Skeletal muscle cell (primary cell): ENCODE measurements at places on chromosomes 5 and 9.
A peak's percentile ranks its signal among the peaks of the same experiment; 100 is the strongest.

- DNase-seq: no peak
These were observed 69.4 kb downstream of the TMC1 start for GRCh38 chr9:72590824-72591223.

DNA sequence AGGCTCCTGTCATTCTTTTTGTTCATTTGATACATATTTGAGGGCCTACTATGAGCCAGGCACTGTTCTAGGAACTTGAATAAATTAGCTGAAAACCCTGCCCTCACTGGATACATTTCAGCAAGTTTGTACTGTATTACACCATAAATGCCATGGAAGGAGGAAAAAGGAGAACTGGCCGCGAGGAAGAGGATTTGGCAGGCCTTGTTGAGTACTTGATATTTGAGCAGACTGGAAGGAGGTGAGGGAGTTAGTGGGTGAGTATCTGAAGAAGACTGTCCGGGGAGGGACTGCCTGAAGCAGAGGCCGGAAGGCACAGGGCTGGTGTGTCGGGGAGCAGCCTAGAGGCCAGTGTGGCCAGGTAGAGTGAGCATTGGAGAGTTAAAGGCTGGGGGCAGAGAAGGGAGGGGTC is 4.5 kb downstream of the SNX30 start:
- DNase-seq: no peak

- DNase-seq: no peak
These were observed 10.6 kb upstream of the PPP2R2B start for GRCh38 chr5:146889169-146889568.

GRCh38 chr5:87777877-87778276 is 365.1 kb upstream of the CCNH start:
- DNase-seq: no peak

- no peak for DNase-seq
These were observed 480 bp upstream of the PRDM12 start for GRCh38 chr9:130663977-130664250.

DNA sequence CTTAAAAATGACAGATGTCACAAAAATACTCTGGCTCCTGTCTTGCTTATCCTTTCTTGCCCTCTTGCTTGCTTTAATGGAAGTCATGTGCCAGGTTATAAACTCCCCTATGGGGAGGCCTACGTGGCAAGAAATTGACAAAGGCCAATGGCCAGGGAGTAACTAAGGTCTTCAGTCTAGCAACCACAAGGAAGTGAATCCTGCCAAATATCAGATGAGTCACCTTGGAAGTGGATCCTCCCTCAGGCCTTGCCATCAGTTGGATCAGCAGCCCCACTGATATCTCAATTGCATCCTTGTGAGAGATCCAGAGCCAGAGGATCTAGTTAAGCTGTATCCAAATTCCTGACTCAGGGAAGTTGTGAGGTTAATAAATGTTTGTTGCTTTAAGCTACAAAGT is 82.8 kb downstream of the CAAP1 start:
- peak; percentile 39 for DNase-seq

DNA sequence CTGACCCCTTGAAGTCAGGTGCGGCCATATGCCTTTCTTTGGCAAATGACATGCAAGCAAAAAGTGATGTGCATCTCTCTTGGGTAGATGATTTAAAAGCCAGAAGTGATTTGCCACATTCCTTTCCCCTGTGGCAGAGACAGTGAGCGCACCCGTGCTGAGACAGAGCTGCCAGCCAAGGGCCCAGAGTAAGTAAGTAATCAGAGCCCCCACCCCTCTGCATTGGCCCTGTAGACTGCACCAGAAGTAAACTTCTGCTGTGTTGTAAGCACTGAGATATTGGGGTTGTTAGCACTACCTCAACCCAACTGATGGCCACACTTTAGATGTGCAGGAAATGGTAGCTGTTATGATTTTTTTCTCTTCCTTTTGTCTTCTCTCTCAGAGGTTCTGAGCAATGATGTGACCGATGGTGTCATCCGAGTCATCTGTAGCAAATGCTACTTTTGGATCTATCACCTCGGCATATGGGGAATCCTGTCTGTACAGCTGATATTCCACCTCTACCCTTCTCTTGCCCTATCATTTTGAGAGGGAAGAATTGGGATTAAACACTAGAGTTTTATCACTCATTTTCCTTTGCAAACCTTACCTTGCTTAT is 58.0 kb downstream of the DOCK2 start:
- DNase-seq: no peak

- DNase-seq: no peak
These were observed 33.5 kb downstream of the CSNK1G3 start for GRCh38 chr5:123545506-123545905.

GRCh38 chr9:109113254-109113653 is 6.5 kb downstream of the TMEM245 start:
- no peak for DNase-seq
